ENCODE measurements at places on chromosomes 16 and 17.

GRCh38 chr16:14511800-14512135, 118.3 kb downstream of the PARN start:
- no peak for DNase-seq

DNA sequence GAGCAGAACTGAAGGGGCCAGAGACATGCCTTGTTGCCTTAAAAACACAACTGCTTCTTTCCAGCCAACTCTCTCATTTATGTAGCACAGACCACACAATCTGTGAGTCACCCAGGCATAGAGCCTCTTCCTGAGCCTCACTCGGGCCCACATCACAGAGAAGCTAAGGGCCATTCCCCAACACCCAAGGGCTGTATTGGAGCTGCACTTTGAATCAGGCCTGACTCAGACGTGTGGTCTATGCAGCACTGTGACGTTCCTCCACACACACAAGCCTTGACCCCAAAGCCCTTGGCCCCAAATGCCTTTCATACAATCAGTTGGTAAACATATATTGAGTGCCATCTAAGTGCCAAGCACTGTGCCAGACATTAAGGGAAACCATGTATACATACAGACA, 308.9 kb upstream of the DYNLRB2 start:
- DNase-seq = peak; percentile 43

- DNase-seq = no peak
These were observed 154.6 kb upstream of the CIBAR2 start for GRCh38 chr16:85266857-85267256.

DNA sequence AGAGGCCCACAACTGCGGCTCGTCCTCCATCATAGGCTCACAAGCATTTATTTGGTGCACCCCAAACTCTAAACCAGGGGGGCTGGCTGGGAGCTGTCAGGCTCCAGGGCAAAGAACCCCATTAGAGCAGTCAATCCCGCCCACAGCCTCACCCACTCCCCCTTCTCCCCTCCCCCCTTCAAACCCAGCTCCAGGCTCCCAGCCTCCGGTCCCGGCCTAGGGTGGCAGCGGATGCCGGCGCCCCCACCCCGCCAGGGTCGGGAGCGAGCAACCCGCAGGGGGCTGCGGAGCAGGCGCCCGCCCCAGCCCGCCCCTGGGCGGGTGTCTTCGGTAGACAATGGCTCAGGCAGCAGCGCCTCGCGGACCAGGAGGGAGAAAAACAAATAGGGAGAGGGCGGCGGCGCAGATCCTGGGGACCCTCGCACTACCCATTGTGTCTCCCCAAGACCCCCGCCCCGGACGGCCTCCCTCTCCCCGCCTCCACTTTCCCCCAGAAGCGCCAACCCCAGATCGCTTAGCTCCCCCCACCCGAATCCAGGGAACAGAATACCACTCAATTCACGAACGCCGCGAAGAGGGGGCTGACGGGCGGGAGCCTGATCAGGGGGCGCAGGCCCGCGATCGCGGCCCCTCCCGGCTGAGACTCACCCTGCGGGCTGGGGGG, 572 bp downstream of the FAM171A2 start:
- peak; percentile 23 for DNase-seq

DNA sequence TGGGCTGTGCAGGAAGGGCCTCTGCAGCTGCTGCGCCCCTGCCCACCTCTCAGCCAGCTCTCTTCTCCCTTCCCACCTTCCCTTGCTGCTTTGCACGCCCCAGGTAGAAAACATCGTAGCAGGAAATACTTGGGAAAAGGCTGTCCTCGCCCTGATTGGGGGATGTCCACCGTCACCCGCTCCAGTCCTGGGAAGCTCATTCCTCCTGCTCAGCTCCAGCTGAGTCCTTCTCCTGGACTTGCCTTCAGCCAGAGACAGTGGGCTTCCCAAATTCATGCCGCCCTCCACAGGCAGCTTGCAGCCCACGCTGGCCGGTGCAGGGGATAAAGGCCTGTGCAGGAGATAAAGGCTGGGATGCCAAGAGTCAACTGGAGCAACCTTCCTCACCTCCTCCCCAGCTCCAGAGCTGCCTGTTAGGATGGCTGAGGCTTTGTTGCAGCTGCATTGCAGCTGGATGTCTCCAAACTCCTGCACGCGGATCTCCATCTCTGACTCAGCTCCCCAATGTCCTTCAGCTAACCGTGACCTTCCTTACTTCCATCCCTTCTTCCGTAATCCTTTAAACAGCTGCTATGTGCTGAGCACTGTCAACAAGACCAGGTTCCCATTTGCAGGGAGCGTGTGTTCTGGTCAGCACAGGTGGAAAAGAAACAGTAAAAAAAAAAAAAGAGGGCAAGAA, 402.0 kb upstream of the TNRC6C start:
- no peak for DNase-seq

- no peak for DNase-seq
These were observed 72.8 kb upstream of the C16orf82 start for GRCh38 chr16:26993963-26994362.

DNA sequence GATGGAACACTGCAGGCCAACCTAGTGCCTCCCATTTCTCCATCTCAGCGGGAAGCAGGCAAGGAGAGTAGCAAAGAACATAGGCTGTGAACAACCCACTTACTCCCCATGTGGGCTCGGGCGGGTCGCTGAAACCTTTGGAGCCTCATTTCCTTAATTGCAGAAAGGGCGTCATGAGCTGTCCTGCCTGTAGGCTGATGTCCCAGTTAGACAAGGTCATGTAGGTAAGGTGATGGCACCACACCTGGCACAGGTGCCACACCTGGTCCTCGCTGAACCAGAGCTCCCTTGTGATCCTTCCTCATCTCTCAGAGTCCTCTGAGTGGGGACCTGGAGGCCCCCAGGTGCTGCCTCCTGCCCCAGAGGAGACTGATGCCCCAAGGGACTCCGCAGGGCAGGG, 22.9 kb downstream of the ABCC3 start:
- DNase-seq = no peak

- DNase-seq = no peak
These were observed 7.0 kb downstream of the YPEL2 start for GRCh38 chr17:59338498-59338897.

DNA sequence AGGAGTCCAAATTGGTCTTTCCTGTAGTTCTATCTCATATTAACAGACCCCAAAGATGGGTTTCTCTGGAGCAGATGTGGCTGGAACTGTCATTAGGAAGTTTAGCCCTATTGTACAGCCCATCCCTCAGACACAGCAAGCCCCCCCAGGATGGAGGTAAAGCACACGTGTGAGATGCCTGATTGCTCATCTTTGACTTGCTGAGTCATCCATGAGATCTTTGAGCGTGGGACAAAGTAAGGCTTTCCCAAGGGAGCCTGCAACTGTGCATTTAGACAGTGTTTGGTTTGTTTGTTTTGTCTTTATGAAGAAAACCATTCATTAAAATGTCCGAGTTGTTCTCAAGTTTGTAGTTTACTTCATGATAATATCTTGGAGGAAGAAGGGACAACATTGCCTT, 145.3 kb upstream of the CDH13 start:
- no peak for DNase-seq

GRCh38 chr16:57970970-57971369, at the start of gene CNGB1:
Gene CNGB1 (minus strand): TSS chr16:57971128. CDS start chr16:57967286, 3,842 bp downstream.
- no peak for DNase-seq

GRCh38 chr16:21101631-21102420, 48.8 kb downstream of the DNAH3 start:
- no peak for DNase-seq

DNA sequence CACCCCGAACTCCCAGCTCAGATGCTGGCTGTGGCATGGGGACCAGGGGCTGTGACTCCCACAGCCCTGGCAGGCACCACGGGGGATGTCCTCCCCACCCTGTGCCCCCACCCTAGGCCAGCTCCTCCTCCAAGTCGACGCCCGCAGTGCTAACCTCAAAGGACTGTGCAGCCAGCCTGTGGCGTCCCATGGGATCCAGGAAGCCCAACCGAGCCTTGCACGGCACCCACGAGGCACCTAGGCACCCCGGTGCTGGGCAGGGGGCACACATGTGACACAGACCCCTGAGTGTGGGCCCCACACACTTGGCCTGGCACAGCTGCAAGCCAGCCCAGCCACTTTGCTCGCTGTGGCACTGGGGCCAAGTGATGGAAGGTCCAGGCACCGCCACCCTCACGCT, 3.9 kb downstream of the GCGR start:
- DNase-seq = no peak

DNA sequence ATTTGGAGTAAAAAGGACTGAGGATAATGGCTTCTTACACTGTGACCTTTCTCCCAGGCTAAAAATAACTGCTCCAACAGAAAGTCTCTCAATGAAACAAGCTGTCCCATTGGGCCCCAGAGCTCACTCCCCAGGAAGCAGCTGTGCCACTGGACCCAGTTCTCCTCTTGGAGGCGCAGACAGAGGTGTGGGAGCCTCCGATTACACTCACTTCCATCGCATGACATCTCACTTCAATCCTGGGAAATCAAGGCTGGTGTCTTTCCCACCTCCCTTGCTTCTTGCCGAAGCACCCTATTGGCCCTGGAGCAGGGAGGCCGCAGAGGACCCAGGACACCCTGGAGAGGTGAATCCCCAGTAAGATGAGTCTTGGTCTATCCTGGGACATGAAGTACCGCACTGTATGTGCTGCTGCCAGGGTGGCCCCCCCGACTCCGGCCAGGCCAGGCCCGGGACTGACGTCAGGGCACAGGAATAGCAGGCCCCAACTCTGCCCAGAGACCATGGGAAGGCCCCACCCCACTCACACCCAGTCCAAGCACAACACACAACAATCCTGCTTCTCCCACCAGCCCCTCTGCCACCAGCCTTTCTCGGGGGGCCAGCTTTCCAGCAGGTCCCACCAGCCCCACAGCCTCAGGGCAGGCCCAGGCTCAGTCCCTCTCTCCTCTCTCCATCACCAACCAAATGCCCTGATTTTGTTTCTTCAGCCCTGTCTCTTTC, 29.5 kb downstream of the SRL start:
- no peak for DNase-seq

GRCh38 chr16:2520097-2520783, at the start of gene AMDHD2:
Gene AMDHD2 (plus strand): TSS chr16:2520371. CDS start chr16:2520459, 88 bp downstream.
- peak; percentile 90 for DNase-seq

DNA sequence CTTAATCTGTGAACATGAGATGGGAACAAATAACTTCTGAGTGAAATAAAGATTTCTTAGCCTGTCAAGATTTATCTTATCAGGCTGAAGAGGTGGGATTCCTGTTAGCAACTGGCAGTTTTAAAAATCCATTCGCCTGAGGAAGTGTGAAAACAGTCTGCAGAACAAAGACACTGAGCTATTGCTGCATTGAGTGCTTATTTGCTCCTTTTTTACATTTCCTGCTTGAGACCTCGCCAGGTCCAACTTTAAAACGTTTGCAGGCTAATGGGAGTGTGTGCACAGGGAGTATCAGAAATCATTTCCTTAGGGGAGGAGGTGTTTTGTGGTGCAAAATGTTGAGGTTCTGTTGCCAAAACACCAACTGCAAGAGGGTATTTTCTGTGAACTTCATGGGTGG, 957.8 kb upstream of the RBFOX1 start:
- DNase-seq = no peak

DNA sequence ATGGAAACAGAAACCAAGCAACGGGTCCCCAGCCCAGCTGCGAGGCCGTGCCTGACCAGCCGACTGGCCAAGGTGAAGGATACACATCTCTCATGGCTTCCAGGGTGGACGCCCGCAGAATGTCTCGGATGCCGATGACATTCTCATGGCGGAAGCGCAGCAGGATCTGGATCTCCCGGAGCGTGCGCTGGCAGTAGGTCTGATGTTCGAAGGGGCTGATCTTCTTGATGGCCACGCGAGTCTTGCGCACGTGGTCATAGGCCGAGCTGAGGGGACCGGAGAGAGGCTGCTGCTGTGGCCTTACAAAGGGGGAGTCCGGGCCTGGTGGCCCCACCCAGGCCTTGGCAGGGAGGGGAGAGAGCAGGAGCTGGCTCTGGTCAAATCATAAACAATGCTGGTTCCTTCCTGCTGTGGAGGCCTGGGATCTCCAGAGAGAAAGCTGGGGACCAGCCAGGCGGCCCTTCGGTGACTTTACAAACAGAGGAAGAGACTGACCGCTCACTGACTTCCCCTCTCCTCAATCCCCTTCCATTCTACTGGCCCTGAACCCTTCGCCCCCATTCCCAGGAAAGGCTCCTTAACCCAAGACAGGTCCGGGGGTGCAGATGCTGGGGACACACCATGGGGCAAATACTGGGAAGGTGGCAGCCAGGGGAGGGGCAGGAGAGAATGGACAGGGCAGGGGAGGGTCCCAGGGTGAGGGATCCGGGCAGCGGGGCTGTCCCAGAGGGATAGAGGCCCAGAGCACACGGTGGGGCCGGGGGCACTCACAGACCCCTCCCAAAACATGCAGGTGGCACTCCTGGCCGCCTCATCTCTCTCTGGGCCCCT, 1.1 kb downstream of the MAPK3 start:
- DNase-seq = no peak

- DNase-seq = no peak
These were observed 204.1 kb downstream of the COPRS start for GRCh38 chr17:31654936-31655335.

- no peak for DNase-seq
These were observed 507 bp downstream of the SERPINF1 start for GRCh38 chr17:1762233-1762900.

DNA sequence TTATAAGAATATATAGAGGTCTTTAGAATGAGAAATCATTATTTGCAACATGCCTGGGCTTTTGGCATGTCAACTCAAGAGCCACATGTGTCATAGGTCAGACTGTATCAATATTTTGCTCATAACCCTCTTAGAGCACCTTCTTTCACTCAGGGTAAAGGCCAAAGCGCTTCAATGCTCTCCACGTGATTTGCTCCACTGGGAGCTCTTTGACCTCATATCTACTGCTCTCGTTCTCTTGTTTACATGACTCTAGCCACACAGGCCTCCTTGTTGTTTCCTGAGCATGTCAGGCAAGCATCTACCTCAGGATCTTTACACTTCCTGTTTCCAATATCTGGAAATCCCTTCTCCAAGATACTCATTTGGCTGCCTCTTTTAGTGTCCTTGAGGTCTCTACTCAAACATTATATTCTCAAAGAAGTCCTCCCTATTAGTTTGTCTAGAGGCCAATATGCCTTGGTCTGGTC, 148.4 kb downstream of the TOX3 start:
- no peak for DNase-seq

DNA sequence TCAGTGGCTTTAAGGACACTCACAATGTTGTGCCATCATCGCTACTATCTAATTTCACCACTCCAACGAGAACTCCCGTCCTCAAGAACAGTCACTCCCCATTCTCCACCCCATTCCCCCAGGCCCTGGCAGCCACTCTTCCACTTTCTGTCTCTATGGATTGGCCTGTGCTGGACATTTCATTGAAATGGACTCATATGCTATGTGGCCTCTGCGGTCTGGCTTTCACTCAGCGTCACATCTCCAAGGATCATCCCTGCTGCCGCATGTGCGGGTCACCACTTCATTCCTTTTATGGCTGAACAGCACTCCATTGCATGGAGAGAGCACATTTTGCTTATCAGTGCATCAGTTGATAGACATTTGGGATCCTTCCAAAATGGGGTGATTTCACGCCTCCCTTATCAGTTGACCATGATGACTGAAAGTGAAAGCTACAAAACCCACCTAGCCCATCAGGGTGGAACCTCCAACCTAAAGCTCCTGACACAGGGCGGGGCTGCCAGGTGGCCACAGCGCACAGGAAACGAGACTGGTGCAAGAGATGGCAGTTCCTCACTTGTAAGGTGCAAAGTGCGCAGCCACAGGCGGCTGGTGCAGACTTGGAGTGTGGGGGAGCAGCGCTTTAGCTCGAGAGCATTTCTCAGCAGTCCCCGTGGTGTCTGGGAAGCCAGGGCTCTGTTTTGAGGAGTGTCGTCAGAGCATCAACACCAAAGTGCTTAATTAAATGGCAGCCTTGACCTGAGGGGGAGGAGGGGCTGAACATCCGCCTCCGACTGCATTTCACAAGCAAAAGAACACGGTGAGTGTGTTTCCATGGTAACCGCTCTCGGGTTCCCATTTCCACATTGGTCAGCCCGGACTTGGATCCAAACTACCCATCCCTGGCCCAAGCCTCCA, 23.8 kb downstream of the COTL1 start:
- DNase-seq = peak; percentile 68

Data from activated CD4-positive, alpha-beta T cell treated with anti-CD3 and anti-CD28 coated beads, Interleukin-2, amount 50 U/mL, for 48 hours (primary cell).